ENCODE measurements at places on chromosomes 7 and 10.

DNA sequence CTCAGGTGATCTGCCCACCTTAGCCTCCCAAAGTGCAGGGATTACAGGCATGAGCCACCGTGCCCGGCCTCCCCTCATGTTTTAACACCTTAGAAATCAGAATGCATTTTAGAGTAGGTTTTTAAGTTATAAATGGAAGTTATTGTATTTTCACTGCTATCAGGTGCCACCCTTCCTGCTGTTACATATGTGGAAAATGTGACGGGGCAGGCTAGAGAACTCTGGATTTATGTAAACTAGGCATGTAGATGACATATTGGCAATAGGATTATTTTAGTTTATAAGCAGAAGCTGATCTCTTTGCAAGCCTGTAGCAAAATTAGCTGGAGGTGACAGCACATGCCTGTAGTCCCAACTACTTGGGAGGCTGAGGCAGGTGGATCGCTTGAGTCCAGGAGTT lies 2.1 kb downstream of the CASP2 start:
- DNase-seq, result no peak

DNA sequence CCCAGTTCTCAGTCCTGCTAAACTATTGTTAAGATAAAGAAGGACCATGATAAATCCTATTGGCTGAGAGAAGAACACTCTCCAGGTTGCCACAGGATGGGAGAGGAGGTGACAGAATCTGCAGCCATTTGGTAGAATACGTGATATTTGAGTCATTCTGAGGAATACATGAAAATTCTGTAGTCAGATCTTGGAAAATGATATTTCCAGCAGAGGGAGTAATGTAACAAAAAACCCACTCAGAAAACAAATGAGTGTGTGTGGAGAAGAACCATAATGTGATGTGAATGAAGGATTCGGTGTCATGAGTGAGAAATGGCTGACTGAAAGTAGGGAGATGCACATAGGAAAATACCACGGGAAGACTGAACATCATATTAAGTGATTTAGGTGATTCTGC lies 128.5 kb upstream of the PFKP start:
- DNase-seq, result no peak

DNA sequence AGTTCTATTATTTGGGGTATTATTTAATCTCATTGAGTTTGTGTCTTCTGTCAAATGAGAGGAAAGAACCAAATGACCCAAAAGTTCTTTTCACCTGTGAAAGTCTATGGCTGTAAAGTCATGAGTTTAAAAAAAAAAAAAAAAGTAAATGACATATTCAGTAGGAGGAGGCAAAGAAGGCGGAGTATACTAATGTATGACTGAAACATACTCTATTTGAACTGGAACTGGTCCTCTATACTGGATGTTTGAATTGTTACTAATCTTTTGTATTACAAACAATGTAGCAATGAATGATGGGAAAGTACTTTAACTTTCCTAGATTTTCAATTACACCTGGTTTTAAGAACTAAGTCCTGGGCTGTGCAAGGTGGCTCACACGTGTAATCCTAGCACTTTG lies 24.9 kb upstream of the GSAP start:
- no peak for DNase-seq

GRCh38 chr7:47516386-47516785 lies 65.5 kb downstream of the TNS3 start:
- DNase-seq, result no peak

DNA sequence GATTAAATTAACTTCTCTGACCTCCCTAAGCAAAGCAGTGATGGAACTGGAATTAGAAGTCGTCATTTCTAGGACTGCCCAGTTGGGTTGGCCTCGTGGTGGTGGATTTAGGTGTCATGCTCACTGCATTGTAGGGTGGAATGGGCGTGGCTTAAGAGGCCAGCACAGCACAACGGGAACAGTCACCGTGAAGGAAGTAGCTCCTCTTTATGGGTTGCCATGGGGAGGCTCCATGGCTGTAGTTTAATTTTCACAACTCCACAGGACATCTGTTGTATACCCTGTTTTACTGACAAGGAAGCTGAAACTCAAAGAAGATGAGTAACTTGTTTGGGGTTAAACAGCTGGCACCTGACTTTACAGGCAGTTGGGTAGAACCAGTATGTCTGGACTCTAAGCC lies 208.3 kb downstream of the CELF2 start:
- no peak for DNase-seq

DNA sequence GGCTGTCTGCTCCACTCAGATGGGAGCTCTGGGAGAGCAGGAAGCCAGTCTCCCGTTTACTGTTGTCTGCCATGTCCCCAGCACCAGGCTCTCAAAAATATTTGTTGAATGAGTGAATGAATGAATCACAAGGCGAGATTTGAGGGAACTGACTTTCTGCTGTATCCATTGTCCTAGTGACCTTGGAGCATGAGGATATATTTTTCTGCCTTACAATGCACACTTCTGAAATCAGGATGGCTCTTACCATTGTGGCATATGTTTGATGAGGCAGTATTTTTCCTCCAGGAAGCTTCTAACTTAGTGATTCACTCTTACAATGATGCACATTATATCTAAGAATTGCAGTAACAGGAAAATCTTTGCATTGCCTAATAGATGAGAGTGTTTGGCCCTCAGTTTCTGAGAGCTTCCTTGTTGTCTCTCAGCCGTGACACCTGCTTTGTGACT lies 136.4 kb downstream of the RPS24 start:
- no peak for DNase-seq

DNA sequence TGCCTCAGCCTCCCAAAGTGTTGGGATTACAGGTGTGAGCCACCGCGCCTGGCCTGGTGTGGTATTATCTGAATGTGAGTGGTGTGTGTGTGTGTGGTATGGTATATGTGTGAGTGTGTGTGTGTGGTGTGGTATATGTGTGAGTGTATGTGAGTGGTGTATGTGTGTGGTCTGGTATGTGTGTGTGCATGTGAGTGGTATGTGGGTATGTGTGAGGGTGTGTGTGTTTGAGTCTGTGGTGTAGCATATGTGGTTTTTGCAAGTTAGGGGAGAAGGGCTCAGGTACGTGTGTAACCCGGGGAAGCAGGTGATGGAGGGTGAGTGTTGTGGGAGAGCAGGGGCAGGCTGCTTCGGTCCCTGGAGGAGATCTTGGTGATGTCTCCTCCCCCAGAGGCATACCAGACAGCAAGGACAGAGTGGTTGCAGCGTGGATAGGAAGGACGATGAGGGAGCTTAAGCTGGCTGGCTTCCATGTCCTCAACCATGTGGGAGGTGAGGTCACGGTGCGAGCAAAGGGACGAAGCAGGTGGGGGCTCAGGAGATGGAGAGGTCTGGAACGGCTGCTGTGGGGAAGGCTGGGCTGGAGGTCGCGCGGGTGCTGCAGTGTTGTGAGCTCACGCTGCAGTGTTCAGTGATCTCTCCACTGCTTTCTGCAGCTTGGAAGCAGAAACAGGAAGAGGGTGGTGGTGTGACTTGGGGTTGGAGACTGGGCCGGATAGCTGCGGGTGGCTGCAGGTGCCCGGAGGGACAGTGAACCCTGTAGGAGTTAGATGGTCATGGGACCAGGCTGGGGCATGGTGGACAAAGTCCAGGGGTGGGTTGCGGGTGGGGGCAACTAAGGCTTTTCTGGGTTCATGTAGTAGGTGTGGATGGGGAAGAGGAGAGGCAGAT lies 5.0 kb downstream of the ZYX start:
- DNase-seq, result no peak

DNA sequence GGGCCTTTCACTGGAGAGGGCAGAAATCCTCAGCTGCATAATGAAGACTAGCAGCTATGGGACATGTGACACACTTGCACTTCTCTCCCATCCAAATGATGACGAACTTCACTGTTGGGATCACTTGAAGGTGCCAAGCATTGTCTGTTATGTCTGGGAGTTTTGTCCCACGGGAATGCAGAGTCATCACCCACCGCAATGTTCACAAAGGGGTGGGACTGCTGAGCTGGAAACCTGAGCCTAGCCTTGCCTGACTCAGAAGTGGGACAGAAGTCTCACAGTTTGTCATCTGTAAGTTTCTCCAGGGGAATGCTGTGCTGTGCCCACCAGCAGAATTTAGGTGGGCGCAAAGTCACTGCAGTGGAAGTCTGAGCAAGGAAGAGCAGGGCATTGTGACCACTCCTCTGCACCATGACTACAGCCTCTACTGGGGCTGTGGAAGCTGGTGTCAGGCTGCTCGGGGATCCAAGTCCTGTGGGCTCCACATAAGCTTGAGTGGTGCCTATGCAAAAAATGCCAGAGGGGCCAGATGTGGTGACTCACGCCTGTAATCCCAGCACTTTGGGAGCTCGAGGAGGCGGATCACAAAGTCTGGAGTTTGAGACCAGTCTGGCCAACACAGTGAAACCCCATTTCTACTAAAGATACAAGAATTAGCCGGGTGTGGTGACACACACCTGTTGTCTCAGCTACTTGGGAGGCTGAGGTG lies 472.0 kb upstream of the CNTNAP2 start:
- no peak for DNase-seq

DNA sequence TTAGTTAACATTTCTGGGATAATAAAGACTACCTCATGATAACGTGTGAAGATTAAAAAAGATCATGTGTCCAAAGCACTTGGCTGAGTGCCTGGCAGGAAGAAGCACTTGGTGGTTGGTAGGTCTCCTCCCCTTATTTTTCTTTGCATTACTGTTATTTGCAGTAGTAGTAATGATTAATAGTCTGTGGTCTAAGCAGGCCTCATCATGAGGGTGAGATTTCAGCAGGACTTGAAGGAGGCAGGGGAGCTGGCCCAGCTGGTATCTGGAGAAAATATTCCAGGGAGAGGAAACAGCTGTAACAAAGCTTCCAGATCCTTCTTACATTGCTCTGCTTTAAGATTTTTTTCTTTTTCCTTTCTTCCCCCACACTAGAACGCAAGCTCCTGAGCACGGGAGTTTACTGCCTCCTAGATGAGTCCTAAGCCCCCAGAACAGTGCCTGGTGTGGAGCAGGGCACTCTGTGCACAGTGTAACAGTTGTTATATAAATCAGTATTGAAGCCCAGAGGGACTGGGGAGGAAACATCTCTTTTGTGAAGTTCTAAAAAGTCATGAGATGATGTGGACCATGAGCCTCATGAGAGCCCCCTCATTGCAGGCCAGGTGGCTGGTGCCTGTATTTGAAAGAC lies 31.1 kb upstream of the RHEB start:
- DNase-seq, result no peak

DNA sequence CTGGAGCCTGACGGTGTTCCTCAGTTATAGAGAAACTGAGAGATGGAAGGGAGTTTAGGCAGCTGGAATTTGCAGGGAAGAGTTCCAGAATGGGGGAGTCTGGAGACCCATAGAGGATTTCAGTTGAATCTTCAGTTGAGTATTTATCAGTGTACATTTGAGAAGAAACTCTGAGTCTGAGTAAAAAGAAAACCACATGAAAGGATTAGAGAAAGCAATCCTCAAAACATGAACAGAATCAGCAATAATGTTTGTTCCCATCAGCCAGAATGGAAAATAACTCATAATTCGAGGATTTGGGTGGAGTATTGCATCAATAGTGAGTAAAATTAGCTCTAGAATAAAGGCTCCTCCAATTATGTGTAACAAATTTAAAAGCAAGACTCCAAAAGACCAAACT lies 130.0 kb upstream of the AHR start:
- DNase-seq, result no peak

DNA sequence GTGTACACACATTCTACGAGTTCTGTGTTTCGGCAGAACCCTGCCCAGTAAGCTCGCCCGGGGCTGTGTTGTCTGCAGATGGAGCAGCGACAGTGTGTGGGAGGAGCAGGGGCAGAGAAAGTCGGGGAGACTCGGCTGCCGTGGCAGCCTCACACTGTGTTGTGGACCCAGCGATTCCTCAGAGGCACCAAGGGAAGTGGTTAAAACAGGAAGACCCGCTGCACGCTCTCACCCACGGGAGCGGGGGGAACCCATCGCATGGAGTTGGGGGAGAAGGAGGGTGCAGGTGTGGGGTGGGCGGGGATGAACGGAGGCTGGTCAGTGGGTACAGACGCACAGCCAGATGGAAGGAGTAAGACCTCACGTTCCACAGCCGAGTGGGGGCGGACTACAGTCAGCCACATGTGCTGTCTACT lies 250.2 kb downstream of the ELFN1 start:
- DNase-seq, result no peak

GRCh38 chr10:59126261-59126660 lies 50.2 kb upstream of the PHYHIPL start:
- no peak for DNase-seq

DNA sequence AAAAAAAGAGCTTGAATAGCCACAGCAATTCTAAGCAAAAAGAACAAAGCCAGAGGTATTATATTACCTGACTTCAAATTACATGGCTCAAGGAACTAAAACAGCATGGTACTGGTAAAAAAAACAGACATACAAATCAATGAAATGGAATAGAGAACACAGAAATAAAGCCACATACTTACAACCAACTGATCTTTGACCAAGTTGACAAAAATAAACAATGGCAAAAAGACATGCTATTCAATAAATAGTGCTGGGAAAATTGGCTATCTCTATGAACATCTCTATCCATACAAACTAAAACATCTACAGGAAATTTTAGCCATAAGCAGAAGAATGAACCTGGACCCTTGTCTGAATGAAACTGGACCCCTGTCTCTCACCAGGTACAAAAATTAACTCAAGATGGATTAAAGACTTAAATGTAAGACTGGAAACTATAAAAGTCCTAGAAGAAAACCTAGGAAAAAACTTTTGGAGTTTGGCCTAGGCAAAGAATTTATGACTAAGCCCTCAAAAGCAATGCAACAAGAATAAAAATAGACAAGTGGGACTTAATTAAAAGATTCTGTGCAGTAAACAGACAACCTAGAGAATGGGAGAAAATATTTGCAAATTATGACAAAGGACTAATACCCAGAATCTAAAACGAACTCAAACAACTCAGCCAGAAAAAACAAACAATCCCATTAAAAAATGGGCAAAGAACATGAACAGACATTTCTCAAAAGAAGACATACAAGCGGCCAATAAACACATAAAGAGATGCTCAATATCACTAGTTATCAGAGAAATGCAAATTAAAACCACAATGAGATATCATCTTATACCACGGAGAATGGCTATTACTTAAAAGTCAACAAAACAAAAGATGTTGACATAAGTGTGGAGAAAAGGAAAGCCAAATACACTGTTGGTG lies 72.8 kb upstream of the DDC start:
- no peak for DNase-seq

- DNase-seq, result peak; percentile 66
Observed at GRCh38 chr10:128064108-128064969, 61.9 kb downstream of the MKI67 start.

GRCh38 chr10:1576467-1577372 lies 160.6 kb downstream of the ADARB2 start:
- no peak for DNase-seq

DNA sequence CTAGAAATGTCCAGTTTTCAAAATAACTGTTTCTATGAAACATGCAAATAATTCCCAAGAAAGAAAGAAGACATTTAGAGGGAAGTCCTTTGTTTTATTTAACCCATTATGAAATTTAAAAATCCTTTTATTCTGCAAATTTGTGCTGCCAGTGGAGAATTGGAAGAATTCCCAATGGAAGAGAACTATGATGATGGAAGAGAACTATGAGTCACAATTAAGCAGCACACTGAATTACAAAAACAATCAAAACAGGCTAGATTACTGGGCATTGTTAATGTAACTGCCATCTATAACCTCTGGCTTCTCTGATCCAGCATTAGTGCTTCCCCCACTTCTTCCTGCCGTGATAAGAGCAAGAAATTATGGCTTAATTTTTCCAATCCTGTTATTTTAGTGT lies 126.2 kb upstream of the FEZF1 start:
- peak; percentile 1 for DNase-seq
